ENCODE measurements at places on chromosomes 6 and 20.

DNA sequence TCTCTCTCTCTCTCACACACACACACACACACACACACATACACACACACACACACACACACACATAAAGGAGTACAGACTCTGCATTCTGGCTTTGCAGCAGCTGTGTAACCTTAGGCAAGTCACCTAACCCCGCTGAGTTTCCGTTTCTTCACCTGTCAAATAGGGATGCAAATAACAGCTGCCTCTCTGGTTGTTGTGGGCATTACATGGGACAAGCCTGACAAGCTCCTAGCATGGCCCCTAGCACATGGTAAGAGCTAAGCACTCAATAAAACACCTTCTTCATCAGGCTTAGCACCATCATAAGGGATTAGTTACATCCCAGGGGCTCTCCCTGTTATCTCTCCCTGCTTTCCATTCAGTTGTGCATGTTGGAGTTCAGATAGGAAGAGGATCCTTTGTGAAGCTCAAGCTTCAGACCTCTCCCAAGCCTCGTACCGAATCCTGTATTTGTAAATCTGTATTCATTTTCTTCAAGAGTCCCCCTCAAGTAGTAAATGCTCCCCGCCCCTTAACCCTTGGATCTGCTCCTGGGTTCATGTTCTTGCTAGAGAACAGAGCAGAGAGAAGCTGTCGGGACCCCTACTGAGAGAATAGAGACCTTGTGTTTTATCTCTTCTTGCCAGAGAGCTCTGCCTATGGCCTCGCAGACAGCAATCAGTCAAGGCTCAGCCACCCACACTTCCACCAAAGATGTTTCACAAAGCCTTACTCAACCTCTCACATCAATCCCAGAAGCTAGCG lies 2.2 kb downstream of the SLC13A3 start:
- no peak for DNase-seq

DNA sequence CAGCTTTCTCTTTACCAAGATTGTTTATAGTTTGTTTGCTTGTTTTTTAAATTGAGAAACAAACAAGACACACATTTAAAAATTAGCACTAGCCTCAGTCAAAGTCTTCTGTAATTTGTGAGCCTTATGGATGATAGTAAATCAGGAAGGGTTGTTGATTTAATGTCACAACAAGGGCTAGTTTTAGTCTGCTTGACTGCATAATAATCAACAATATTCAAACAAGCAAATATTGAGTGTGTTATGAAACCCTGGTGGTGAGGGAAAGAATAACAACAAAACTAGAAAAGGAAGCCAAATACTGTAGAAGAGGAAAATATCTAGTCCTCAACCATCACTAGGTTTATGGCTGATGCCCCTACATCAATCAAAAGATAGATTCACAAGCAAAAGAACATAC lies 228.6 kb downstream of the TBC1D7 start:
- no peak for DNase-seq

GRCh38 chr6:54238396-54238795 lies 69.8 kb upstream of the TINAG start:
- DNase-seq, result peak; percentile 68

DNA sequence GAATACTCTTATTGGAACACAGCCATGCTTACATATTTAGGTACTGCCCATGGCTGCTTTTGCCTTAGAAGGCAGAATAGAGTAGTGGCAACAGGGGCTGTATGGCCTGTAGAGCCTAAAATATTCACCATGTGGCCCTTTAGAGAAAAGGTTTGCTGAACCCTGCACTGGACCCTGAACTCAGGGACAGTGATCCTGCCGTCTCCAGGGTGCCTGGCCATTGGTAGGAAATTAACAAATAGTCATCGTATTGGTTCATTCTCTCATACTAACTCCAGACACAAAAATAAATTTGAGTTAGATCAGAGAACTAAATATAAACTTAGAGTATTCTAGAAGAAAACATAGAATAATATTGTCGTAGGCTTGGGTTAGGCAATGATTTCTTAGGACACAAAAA lies 181.4 kb downstream of the BCAS1 start:
- no peak for DNase-seq

- DNase-seq, result no peak
Measured at GRCh38 chr20:10798811-10799210, 125.0 kb upstream of the JAG1 start.

DNA sequence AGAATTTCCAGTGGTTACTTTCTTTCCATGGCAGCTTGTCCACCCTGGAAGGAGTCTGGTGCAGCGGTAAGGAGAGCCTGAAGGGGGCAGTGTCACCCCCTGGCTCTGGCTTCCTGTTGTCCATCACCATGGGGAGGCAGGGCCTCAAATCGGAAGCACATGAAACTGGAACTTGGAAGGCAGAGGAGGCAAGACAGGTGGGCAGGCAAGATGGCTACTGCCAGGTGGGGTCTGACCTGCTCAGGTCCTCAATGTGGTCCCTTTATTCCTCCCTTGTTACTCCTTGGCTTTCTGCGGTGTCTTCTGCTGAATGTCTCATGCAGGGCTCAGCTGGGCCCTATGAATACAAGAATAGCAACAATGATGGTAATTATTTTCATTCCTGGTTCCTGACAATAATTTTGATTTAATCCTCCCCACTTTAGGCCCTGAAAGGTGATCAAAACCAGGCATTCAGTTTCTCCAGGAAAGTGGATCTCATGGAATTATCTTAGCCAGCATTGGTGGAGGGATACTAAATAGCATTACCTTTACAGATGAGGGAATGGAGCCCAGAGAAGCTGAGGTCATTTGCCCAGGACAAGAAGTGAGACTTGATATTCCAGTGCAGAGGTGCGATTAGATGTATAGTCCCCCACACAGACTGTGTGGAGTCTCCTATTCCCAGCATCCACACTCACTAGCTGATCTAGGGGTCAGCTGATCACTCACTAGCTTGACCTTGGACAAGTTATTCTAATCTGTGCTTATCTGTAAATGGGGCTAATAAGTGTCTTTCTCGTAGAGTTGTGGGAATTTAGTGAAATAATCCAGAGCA lies 17.6 kb upstream of the SNAI1 start:
- DNase-seq, result peak; percentile 63
